ENCODE measurements at places on chromosomes 7 and 10. TPM values are rescaled to one million over a fixed set of nuclear protein-coding genes. Genes with fewer than 3 reads are reported as not detected.

DNA sequence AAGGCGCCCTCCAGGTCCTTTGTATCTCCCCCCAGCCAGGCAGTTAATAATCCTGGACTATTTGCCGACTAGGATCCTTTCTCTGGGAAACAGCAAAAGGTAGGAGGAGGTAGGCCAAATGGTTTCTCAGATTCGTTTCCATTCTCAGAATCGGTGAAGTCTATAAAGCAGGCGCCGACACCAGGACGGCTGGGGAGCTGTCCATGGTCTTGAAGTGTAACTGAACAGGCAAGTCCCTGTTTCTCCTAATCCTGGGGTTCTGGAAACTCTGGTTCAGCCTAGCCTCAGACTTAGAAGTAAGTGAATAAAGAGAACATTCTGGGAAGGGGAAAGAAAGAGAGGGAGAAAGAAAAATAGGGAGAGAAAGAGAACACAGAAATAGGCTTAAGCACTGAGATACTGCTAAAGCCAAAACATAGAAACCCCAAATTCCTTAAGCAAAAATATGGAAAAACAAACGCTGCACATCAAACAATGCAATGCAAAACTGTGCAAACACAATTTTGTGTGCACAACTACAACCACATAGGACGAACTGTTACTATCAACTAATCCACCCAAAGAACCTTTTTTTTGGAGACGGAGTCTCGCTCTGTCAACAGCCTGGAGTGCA is 11.1 kb upstream of the INA start:
- no peaks in the 10 kb centered on the region for H3K36me3 ChIP-seq
- no peak overlapping the region for H3K4me3 ChIP-seq
- no peaks in the 10 kb centered on the region for H3K27me3 ChIP-seq
- no peak overlapping the region for H3K27ac ChIP-seq
- no peaks in the 10 kb centered on the region for H3K4me1 ChIP-seq

DNA sequence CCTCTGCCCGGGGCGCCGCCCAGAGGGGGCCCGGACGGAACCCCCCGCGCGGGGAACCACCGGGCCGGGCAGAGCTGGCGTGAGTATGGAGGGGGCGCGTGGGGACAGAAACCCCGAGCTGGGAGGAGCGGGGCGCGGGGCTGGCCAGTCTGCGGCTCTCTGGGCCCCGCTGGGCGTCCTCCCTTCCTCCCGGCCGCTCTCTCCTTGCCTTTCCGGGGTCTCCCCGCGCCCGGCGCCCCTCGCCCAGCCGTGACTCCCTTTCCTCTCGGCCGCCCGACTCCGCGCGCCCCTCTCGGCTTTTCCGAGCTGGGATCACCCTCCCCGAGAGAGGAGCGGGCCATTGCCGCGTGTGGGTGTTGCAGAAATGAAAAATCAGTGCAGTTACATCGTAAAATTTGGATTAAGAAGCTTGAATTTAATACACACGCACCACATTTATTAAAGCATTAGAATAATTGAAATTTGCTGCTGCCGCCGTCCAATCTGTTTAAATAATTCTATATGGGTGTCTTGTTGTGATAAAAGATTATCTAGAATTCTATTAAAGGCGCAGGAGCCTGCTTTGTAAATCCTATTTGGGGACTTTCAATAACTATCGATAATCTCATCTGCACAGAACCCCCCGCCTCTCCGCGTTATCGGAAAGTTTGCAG is 9.1 kb downstream of the UNCX start:
- H3K36me3 ChIP-seq, result no peaks in the 10 kb centered on the region
- peaks cover 96% of the 10 kb centered on the region for H3K27me3 ChIP-seq
- no peak overlapping the region for H3K4me3 ChIP-seq
- H3K27ac ChIP-seq, result no peak overlapping the region

DNA sequence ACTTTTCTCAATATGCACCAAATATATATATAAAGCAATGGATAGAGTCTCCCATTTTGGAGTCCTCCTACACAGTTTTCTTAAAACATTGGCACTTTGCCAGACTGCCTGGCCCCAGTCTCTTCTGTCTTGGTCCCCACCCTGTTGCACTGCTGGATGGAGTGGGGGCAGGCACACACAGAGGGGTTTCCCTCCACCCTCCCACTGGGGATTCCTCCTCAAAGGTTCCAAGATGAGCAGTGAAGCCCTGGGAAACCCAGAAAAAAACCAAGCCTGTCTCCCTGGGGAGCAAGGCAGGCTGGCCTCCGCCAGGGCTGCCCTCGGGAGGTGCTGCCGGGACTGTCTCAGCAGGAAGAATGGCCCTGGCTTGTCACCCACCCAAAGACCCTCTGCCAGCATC is 68.0 kb downstream of the SH3PXD2A start:
- H3K4me1 ChIP-seq, result no peaks in the 10 kb centered on the region
- no peaks in the 10 kb centered on the region for H3K27me3 ChIP-seq
- no peak overlapping the region for H3K4me3 ChIP-seq
- no peaks in the 10 kb centered on the region for H3K36me3 ChIP-seq

DNA sequence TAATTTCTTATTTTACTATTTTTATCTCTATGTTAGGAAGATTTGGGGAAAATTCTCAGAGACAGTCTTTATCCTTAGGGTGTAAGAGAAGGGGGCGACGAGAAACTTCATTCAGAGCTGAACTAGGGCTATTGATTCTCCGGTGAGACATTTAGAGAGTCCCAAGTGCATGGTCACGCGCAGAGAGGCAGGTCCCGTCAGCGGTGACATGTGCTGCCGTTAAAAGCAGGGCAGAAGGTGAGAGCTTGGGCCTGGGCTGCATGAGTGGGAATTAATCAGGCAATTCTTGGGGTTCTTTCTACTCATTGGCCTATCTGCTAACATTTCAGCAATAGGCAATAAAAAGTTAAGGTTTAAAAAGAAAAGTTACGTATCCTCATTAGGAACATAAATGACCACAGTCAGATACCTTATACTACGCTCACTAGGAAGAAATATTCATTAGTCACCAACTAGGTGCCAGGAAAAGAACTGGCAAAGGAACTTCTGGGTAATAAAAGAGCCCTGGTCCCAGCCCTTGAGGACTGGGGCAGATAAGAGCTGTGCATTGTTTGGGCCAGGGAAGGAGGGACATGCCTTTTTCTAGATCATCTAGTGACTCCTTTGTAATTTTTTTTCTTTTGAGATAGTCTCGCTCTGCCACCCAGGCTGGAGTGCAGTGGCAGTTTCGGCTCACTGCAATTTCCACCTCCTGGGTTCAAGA is 21.2 kb downstream of the PRKCQ start:
- no peaks in the 10 kb centered on the region for H3K36me3 ChIP-seq
- H3K4me1 ChIP-seq, result peaks cover 21% of the 10 kb centered on the region
- no peak for DNase-seq
- H3K27me3 ChIP-seq, result no peaks in the 10 kb centered on the region
- H3K4me3 ChIP-seq, result no peak overlapping the region
- H3K27ac ChIP-seq, result no peak overlapping the region

DNA sequence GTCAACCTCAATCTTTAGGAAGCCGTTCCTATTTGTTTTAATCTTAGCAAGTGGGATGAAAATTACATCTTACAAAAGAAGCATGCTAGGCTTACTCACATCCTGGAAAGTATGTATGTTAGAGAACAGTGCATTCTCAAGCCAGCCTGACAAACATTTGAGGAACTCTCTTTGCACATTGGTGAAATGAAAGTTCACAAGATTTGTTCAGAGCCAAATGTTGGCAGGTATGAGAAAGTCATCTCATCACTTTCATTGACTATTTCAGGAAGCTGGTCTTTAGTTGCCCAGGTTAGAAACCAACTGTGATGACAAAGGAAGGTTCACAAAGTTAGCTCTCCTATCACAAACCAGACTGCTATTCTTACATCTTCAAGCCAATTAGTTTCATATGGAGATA is 57.1 kb downstream of the ABCB1 start:
- no peaks in the 10 kb centered on the region for H3K4me1 ChIP-seq
- no peaks in the 10 kb centered on the region for H3K36me3 ChIP-seq
- H3K27me3 ChIP-seq, result no peaks in the 10 kb centered on the region
- DNase-seq, result no peak
- H3K4me3 ChIP-seq, result no peak overlapping the region

DNA sequence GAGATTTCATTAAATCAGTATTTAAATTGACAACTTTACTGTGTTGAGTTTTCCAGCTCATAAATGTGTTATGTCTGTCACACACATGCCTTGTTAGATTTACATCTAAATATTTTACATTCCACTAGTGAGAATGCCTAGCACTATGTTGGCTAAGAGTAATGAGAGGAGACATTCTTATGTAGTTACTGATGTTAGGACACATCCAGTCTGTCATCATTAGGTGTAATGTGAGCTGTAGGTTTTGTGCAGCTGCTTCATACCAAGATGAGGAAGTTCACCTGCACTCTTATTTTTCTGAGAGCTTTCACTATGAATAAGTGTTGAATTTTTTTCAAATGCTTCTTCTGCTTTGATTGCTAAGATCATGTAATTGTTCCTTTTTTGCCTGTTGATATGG is 218.0 kb upstream of the IGFBP3 start:
- no peaks in the 10 kb centered on the region for H3K4me1 ChIP-seq
- no peaks in the 10 kb centered on the region for H3K36me3 ChIP-seq
- no peaks in the 10 kb centered on the region for H3K27me3 ChIP-seq
- no peak overlapping the region for H3K4me3 ChIP-seq
- H3K27ac ChIP-seq, result no peak overlapping the region

DNA sequence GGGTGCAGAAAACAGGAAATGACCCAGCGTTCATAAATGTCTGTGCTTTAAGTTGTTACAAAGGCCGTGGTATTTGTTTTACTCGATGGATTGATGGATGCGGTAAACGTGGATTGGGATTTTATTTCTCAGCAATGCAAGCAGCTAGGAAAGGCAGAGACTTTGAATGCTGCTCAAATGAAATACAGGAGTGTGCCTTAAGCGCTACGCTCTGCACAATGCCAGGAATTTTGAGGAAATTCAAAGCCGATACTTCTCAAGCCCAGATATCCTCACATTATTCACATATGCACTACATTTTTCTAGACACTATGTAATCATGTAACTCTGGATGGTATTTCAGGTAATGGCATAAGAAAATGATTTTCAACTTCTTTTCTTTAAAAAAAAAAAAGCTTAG is 514.3 kb upstream of the ADARB2 start:
- no peaks in the 10 kb centered on the region for H3K4me1 ChIP-seq
- H3K36me3 ChIP-seq, result no peaks in the 10 kb centered on the region
- H3K27me3 ChIP-seq, result no peaks in the 10 kb centered on the region

The UFSP1 gene
- 4.8 TPM for total RNA-seq

The AGR3 gene
- 67.8 TPM for total RNA-seq
